ENCODE measurements at places on chromosomes 4 and X. TPM values are rescaled to one million over a fixed set of nuclear protein-coding genes. Genes with fewer than 3 reads are reported as not detected.

The PABPC5 gene
- total RNA-seq, result 1.8 TPM

The CXCR3 gene
- not detected for total RNA-seq

The RASGEF1B gene
- 24.4 TPM for total RNA-seq

The FRMD7 gene
- 0.27 TPM for total RNA-seq

The ENPP6 gene
- 0.27 TPM for total RNA-seq

The SRPX gene
- total RNA-seq, result 54.5 TPM

The PPP4R3C gene
- not detected for total RNA-seq

The RBMXL3 gene
- total RNA-seq, result not detected

Data from thoracic aorta (tissue), 2 donors.